Activated CD4-positive, alpha-beta T cell treated with anti-CD3 and anti-CD28 coated beads, Interleukin-2, amount 50 U/mL, for 16 hours (primary cell): ENCODE measurements at places on chromosomes 7 and 10.

DNA sequence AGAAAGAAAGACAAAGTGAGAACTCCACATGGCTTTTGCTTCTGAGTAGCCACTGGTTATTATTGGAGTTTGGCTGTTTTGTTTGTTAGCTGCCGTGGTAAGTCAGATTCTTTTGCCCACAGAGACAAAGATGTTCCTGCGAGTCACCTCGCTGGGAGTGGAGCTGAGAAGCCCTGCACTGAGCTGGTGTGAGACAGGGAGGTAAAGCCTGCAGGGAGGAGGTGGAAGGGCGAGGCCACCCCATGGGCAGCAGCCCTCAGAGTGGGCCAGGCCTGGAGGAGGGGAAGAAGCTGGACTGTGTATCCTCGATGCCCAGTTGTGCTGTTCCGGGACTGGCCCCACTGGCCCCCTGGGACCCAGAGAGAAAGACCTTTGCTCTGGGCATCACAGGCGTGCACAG, 14.3 kb upstream of the NOM1 start:
- no peak for DNase-seq

DNA sequence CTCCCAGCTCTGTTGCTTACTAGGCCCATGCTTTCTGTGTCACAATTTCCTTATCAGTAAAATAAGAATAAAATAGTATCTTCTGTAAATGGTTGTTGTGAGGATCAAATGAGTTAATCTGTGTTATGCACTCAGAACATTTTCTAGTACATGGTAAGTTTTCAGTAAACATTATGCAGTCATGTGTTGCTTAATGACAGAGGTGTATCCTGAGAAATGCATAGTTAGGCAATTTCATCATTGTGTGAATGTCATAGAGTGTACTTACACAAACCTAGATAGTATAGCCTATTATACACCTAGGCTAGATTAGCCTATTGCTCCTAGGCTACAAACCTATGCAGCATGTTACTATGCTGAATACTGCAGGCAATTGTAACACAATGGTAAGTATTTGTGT, 4.4 kb downstream of the PTTG1IP2 start:
- DNase-seq = no peak

- no peak for DNase-seq
These were observed 1083.6 kb upstream of the PHF14 start for GRCh38 chr7:9890092-9890491.

DNA sequence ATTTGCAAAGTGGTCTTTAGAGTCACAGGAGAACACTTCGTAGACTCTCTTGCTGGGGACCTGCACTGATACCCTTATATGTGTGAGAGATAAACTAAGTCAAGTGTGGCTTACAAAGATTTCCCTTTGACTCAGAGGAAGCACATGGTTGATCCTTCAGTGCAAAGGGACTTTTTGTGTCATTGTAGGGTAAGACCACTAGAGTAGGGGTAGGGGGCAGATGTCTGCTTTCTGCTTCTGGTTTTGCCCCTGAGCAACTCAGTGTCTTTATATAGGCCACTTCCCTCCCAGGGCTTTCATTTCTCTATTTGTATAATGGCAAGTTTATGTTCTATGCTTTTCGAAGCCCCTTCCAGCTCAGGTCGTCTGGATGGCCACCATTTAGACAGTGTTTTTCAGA, 281.7 kb downstream of the SORCS3 start:
- no peak for DNase-seq

GRCh38 chr10:97532935-97533671, 34.4 kb downstream of the UBTD1 start:
- DNase-seq = no peak

GRCh38 chr7:93231259-93231658, 907 bp upstream of the VPS50 start:
- DNase-seq = no peak

GRCh38 chr10:56823849-56824248, 462.8 kb upstream of the ZWINT start:
- DNase-seq = peak; percentile 1

- DNase-seq = no peak
These were observed 75.3 kb upstream of the GDF10 start for GRCh38 chr10:47224546-47225218.

DNA sequence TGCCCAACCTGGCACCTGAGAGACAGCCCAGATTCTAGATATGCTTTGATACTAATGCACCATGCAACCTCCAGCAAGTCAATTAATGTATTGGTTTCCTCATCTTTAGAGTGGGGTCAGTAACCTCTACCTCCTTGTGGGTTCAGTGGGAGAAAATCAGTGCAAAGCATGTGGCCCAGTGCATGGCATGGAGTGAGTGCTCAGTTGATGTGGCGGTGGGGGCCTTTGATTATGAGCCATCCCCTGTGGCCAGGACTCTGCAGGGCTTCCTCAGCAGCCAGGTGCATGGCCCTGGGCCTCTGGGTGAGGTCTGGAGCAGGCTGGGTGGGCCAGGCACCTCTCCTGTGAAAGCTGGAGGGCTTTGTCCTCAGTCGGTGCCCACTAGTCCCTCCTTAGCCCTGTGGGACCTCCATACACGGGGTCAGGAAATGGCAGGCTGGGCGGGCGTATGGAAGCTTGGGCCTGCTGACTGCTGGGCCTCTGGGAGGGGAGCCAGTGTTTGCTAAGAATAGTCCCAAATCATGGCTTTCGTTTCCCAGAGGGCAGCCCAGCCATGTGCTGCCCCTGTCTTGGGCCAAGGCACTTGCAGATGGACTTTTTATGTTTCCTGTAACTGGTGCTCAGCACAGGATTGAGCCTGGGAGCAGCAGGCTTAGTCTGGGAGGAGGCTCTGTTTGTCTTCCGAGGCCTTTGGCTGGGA, 3.4 kb downstream of the PALD1 start:
- DNase-seq = no peak

DNA sequence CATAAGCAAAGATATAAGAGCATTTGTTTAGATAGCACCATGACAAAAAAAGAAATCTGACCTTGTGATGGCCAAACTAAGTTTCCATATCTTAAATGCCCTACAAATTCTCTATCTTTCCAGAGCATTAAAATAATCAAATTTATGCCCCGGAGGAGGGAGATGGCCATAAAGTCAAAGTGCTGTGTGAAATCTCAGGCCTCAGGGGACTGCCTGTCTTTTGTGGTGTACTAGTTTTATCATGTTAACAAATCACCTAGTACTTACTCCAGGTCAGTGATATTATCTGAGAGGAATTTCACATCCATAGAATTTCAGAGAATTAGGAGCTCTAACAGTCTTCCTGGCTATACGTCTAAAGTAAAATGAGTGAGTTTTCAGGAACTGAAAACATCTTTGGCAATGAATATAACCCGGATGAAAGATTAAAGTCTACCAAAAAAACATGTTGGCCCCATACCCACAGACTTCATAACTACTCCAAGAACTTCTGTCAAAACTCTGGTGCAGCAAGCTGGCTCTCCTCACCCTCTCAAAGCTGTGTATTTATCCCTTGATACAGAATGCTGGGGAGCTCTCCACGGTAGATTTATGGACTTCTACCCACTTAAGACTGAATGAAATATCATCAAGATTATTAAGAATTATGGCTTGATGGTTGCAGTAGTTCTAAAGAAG, 682.8 kb downstream of the SORCS1 start:
- no peak for DNase-seq
